ENCODE measurements at places on chromosomes 7 and 10.

- no peak for DNase-seq
These were observed 46.9 kb downstream of the VWA2 start for GRCh38 chr10:114285961-114286441.

DNA sequence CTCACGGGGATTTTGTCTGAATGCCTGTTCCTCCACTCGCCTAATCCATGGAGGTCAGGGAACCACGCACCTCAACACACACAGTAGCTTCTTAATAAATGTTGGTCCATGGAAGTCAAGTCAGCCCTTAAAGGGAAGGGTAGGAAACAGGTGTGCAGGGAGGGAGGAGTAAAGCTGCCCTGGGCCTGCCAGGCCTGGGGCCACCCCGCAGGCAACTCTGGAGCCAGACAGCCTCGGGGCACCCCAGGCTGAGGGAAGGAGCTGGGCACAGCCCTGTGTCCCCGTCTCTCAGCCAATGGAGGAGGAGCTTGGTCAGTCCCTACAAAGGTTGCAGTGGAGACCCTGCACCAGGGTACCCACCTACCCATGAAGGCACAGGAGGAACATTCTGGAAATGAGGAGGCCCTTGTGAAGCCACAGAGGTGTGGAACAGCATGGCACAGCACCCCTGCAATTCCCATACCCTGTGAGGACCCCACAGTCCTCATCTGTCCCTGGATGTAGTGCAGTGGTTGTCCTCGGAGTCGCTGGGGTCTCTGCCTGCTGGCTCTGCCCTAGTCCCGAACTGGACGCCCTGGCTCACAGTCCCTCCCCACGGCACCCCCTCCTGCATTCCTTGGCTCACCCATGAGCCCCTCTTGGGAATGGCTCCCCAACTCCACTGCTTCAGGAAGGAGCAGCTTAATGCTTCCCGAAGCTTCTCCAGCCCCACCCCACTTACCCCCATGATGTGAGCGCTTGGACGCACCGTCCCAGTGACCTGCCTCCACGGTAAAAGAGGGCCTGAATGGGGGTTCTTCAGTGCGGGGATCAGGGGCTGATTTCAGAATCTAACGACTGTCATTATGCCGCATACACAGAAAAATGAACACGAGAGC lies 79.2 kb upstream of the INSIG1 start:
- DNase-seq: no peak

DNA sequence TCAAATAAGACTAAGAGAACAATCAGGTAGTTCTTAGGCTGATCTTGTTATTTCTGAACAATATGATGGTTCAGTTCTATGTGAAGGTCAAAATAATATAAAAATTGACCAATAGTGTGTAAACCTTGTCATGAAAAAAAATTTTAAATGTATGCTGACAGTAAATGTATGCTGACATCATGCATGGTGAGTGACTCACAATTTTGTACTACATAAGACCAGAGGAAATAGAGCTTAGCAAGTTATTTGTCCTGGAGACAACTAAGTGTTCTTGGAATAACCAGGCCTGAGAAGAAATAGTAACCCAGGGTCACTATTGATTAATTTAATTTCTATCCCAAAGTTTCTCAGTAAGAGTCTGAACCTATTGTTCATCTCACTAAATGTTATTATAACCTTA lies 182.2 kb upstream of the PCDH15 start:
- no peak for DNase-seq

- DNase-seq: no peak
These were observed 159.2 kb downstream of the CCDC3 start for GRCh38 chr10:12842310-12842709.

- no peak for DNase-seq
These were observed 13.7 kb upstream of the WAPL start for GRCh38 chr10:86535132-86535882.

DNA sequence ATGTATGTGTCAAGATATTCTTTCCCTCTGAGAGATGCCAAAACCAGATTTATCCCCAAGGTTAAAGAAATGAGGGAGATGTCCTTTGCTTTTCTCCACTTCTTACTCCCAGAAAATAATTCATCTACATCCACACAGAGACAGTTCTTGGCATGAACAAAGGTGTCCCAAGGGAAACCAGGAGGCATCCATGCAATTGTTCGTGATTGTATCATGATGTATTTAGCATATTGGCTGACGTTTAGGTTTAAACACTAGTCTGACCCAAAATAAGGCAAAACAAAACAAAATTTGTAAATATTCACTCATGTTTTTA lies 223.9 kb downstream of the C7orf25 start:
- no peak for DNase-seq

GRCh38 chr10:113122947-113123346 lies 172.9 kb downstream of the TCF7L2 start:
- DNase-seq: no peak

DNA sequence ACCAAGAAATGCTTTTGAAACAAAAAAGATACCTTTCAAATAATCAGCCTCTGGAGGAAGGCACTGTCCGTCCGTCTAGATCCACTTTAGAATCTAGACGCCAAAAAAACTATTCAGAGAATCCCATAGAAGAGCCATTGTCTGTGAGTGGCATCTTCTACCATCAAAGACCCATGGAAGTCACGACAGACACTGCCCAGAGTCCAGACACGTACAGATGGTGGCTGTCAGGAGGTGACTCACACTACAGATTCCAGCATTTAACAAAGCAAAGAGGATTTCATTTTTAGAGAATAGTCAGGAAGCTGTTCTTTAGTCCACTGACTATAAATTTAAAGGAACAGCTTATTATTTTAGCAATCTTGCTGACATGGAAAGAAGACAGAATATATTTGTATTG lies 11.7 kb downstream of the C1QL3 start:
- DNase-seq: no peak

DNA sequence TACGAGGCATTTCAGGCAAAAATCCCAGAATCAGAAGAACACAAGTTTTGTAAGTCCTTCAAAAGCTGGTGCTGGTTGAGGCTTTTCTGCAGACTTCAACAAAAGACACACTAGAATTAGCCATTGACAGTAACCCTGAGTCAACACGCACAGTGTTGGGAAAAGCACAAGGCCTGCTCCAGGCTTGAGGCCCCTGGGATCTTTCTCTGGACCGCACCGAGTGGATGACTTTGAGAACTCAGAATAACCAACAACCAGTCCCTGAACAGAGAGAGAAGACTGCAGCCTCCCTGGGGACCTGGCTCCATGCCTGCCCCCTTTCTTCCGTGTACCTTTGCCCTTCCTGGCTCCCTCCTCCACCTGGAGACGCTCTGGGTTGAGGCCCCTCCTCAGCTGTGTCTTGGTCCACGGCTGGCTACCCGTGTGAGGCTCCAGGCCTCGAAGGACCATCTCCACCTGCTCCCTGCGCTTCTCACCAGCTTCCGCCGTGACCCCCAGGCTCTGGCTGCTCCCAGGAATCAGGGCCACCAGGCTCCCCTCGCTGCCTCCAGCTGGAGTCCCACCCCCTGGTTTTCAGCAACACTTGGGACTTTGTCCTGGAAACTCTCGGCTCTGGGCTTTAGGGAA lies 28.4 kb downstream of the DIP2C start:
- no peak for DNase-seq

DNA sequence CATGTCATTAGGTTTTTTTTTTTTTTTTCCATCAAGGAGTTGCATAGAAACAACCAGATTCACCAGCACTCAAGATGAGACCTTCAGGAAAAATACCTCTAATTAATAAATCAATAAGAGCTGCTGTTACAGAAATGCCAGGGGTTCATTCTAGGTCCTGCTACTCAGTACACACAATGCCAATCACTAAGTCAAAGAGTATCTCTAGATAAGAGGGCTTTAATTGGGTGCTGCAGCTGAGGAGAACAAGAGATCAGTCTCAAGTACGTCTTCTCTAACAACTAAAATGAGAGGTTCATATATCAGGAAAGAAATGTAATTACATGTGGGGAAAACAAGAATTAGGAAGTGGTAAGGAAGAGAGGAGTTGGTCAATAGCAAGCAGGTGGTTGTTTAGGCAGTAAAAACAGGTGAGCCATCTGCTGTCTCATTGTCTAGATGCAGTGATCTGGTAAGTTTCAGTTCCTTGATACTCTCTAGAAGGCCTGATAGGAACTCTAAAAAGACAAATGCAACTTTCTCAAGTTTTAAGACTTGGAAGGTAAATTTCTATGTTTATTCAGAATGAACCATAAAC lies 272.9 kb upstream of the ZWINT start:
- no peak for DNase-seq

- DNase-seq: no peak
These were observed 2.6 kb downstream of the CDHR1 start for GRCh38 chr10:84196941-84197340.

GRCh38 chr10:2392145-2392812 lies 655.0 kb upstream of the ADARB2 start:
- no peak for DNase-seq

- DNase-seq: no peak
These were observed 127.8 kb downstream of the PTPN20 start for GRCh38 chr10:47038881-47039561.

DNA sequence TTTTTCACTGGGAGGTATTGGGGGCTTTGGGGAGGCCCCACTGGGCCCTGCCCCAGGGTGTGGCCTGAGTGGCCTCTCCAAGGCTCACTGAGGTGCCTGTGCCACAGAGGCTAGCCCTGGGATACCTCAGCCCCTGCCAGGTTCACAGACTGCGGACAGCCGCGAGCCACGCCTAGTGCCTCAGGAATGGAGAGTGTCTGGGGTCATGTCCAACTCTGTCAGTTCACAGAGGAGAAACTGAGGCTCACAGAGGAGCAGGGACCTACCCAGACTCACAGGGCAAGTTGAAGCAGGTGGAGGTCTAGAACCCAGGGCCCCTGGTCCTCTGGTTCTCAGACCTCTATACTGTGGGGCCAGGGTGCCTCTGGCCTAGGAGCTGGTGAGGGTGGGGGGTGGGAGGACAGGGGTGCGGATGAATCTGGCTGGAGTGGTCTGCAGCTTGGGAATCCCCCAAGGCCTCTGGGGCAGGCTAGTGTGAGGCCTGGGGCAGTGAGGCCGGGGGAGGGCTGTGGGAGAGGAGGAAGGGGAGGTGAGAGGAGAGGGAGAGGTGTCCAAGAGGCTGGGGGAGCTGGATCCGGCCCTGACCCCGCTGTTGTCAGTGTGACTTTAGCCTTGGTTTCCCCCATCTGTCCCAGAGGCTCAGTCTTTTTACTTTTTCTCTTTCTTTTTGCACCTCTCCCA lies 20.0 kb downstream of the NEURL1 start:
- no peak for DNase-seq

- DNase-seq: no peak
These were observed 19.0 kb upstream of the ABI1 start for GRCh38 chr10:26879744-26880143.

- no peak for DNase-seq
These were observed 58.2 kb upstream of the PTPRN2 start for GRCh38 chr7:158645842-158646241.

- no peak for DNase-seq
These were observed 69.4 kb downstream of the PTPRE start for GRCh38 chr10:127976286-127976685.

GRCh38 chr10:112848228-112848627 lies 101.8 kb upstream of the TCF7L2 start:
- no peak for DNase-seq

DNA sequence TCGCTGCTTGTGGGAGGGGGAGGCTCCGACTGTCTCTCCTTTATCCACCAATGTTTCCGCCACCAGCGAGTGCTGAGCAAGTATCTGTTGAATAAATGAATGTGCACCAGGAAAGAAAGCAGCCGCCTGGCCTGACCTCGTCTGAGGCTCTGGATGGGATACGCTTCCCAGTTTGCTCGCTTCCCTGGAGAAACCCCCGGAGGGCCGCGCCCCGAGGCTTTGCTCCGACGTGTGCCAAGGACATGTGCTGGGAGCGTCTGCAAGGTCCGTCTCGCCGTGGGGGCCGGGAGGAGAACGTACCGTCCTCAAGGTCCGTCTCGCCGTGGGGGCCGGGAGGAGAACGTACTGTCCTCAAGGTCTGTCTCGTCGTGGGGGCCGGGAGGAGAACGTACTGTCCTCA lies 536.4 kb downstream of the DNAJB6 start:
- DNase-seq: no peak

- DNase-seq: no peak
These were observed 63.0 kb downstream of the ZNF22 start for GRCh38 chr10:45063591-45064231.

- DNase-seq: no peak
These were observed 134.3 kb downstream of the CFAP58 start for GRCh38 chr10:104487794-104488438.

Measured in stimulated activated CD4-positive, alpha-beta T cell treated with anti-CD3 and anti-CD28 coated beads, Interleukin-1b, Interleukin-23, amount 100 ng/mL, for 1 hour (primary cell).